Stimulated activated CD4-positive, alpha-beta T cell treated with anti-CD3 and anti-CD28 coated beads, Interleukin-1b, Interleukin-23, amount 100 ng/mL, for 24 hours (primary cell): ENCODE measurements at places on chromosomes 7 and 10.

DNA sequence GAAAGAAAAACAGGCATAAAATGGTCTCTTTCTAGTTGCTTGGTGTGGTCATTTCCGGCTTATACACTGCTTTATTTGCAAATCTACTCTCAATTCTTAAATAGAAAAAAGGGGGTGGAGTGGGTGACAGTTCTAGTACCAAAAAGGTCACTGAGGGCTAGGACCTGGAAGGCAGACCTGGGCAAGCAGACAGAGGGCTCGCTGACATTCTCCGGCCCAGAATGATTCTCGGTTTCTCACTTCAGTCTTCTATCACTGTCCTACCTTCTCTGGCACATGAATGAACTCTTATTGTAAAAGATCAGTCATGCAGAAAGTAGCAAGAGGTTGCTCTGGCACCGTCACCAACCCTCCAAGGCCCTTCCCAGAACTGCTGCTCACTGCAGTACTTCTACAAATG is 54.0 kb downstream of the MALSU1 start:
- DNase-seq: no peak

GRCh38 chr10:28564905-28565304 is 32.0 kb downstream of the WAC start:
- no peak for DNase-seq

DNA sequence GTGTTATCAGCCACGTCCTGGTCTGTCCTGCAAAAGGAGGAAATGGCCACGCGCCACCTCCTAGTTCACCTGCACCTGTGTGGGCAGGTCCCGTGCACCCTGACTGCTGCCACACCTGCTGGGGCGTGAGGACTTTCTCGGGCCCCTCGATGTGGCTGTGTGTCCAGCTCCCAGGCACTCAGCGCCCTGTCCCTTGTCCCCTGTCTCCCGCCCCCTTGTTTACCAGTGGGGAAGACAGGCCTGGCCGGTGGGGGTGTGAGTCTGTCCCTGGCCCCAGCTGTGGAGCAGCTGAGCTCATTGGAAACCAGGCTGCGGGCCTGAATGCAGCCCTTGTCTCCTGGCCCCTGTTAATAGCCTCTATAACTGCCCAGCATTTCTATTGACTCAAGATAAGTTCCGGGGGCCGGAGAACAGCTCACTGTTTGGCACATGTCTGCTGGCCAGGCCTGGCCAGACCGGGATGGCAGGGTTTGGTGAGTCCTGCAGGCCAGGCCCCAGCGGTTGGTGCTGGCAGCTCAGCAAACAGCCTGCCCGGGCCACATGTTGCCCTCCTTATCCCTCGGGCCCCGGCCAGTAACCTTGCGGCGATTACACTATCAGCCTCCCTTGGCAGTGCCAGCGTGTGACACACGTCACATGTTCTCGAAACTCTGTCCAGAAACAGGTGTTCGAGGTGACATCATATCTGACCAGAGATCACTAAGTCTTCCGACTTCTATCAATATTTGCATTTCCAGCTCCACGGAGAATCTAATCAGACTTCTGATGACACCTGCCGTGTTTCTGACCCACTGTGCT is 52.1 kb downstream of the FOXL3 start:
- no peak for DNase-seq

- DNase-seq: no peak
These were observed 97.4 kb downstream of the ARHGAP22 start for GRCh38 chr10:48507494-48507893.

DNA sequence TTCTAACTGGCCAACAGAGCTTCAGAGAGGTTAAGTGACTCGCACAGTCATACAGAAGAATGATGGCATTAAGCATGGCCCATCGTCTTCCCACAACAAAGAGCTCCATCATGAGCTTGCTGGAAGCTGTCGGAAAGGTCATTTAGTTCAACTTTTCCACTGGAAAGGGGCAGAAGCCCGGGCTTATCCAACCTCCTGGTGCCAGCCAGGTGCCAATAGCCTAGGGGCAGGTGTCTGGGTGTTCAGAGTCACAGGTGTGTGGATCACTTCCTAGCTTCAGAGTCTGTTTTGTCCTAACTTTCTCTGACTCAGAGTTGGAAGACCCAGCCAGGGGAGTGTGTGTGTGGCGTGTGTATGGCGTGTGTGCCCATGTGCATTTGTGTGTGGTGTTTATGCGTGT is 1.3 kb upstream of the TRPV6 start:
- no peak for DNase-seq

DNA sequence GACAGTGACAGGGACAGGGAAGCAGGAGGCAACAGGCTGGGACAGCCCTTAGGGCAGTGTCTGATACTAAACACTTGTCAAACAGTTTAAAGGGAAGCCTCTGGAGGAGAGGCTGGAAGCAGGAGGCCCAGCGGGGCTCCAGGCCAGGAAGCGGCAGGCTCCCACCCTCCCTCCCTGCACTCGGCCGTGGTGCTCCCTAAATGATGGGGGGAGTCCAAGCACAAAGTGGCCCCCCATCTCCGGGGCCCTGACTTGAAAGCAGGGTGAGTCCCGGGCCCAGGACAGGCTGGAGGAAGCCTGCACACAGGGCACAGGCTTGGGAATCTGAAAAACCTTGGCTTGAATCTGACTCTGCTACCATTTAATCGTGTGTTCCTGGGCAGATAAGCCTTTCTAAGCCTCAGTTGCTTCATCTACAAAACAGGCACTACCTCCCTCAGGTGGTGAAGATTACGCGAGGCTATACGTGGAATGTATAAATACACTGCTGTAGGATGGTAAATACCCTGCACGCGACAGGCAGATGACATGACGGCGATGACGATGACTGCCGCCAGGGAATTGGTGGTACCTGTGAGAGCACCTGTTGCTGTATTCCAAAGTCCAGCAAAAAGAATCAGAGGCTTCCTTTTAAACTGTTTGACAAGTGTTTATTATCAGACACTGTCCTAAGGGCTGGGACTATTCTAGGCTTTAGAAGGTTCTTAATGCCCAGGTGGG is 34.1 kb downstream of the GBX1 start:
- DNase-seq: no peak

GRCh38 chr10:83108565-83109333 is 1030.6 kb upstream of the GHITM start:
- DNase-seq: no peak

- DNase-seq: no peak
These were observed 193.4 kb upstream of the VWC2 start for GRCh38 chr7:49580000-49580399.

GRCh38 chr7:69941077-69941651 is 342.9 kb downstream of the AUTS2 start:
- no peak for DNase-seq

DNA sequence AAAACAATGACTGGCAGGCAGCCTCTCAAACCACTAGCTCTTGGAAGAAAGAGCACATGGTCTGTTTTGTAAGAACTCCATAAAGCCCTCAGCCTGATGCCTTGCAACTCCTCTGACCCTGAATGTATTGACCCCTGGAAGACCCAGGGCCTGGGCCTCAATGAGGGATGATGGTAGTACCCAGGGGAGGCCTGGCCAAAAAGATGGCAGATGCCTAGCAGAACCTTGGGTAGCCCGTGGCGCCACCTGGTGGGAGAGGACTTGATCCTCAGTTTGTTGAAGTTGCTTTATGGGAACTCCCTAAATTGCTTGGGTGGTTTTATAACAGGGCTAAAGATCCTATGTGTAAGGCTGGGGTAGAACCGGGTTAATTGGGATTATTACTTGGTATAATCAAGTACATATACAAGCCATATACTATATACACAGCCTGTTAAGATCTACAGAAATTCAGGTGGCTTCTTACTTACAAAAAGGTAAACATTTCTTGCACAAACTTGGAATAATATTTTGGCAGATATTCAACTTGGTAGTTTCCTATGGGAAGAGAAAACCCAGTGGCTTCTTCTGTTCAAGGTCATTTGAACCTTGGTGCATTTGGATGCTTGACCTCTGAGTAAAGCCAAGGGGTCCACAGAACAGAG is 95.8 kb upstream of the CACUL1 start:
- peak; percentile 34 for DNase-seq

DNA sequence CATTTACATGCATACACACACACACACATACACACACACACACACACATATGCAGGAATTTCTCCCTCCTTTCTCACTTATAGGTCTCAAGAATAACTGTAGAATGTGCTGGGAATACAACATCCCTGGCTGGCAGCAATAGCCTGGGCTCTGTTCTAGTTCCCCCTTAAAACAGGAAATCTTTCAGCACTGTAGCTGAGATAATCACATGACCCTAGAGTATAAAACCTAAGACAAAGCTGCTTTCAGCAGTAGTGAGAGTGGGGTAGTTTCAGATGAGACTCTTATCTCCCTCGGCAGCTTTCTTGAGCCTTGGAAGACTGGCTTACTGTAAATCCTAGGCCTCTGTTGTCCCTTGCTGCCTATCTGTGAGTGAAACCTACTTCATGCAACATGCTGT is 137.4 kb upstream of the AKR1E2 start:
- no peak for DNase-seq

DNA sequence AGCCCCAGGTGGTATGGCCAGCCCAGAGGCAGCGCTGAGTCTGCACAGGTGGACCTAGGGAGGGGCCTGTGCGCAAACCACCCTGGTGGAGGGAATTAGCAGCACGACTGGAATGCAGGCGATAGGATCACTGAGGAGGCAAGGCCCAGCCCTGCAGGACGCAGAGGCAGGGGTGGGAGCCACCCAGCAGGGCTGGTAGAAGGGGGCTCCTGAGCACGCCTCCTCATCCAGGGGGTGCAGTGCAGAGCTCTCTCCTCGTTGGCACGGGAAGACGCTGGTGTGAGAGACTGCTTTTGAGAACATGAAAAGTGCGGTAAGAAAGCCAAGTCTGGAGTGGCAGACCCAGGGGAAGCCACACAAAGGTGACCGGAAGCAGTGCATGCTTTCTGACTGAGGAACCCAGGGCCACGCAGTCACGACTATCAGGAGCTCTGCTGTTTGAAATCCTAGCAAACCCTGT is 6.0 kb downstream of the FXYD4 start:
- no peak for DNase-seq

DNA sequence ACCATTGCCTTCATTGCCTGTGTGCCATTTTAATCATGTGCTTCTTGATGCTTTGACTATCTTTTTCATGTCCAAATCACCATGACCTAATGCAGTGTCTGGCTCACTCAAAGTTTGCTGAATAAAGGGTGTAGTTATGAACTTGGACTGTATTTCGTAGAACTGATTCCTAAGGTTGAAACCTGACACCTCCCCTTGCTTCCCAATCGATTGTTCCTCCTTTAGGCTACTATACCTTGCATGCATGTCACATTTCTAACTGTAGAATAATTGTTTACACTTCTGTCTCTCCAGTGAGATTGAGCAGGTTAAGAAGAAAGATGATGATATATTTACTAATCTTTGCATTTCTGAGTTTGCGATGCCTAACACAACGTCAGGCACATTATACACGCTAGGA is 41.0 kb upstream of the CDK1 start:
- no peak for DNase-seq

DNA sequence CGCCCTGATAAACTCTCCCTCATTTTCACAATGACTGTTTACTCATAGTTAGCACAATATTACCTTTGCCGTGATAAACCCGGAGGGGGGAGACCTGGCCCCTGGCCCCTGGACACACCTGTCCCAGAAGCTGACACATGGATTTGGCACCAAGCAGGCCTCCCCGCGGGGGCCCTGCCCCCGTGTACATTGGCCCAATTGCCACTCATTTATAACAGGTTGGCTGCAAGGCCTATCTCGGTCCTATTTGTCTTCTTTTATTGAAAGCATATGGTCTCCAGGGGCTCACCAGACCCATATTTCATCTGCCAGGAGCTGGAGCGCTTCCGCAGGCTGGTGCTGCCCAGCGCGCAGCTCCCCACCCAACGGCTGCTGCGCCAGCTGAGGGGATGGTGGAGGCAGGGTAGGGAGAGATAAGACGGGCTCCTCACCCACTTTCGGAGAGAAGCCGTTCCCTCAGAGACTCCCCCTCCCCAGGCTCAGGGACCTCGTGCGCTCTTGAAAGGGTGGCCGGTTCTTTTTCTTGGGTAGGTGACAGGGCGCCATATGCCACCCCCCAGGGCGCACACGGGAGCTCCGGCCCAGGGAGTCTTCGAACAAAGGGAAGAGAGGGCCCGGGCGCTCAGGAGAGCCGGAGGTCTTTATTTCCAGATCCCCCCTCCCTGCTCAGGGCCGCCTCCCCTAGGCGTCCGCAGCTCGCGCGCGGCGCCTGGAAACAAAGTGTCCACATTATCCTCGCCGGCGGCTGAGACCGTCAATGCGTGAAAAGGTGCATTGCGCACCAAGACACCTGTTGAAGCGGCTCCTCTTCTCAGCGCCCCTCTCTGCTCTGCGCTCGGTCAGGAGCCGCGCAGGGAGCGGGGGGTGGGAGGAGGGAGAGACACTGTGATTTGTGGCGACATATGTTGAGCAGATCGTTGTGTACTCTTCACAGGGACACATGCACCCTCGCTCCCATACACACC is 4.3 kb upstream of the NEUROG3 start:
- no peak for DNase-seq

DNA sequence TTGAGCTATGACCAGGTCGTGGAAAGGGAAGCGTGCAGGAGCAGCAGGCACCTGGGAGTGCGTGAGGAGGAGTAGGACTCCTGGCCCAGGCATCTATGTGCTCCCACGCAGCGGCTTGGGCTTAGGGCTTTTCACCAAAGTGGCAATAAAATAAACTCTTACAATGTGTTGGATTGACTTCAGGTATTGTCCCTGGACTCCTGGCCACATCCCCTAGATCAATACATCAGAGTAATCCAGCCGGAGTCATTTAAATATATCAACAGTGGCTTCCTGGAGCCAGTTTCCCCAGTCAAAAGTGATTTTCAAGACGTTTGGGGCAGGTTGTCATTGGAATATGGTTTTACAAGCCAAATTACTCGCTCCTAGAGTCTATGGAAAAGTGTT is 344.4 kb downstream of the WDR11 start:
- no peak for DNase-seq

DNA sequence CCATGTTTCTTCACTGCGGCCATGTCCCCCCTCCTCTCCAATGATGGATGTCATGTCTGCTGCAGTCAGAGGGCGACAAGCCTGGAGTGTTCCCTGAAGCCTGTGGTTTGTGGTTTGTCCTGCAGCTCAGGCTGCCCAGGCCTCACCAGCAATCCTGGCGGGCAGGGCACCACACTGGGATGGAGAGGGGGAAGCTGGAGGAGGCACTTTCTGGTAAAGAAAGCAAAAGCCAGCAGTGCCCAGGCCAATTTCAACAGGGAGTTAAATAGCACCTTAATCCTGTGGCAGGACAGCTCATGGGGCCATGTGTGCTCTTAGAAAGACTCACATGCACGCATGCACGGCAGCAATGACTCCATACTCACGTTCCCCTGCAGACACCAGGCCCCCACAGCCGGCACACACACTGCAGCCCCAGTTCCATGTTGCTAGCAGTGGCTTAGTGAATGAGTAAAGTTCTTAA is 158.3 kb downstream of the EGFR start:
- DNase-seq: no peak

GRCh38 chr10:86506062-86506461 is 15.5 kb downstream of the WAPL start:
- no peak for DNase-seq

- no peak for DNase-seq
These were observed 46.4 kb downstream of the FAM107B start for GRCh38 chr10:14728346-14728745.
